Endothelial cell (in vitro differentiated cells): ENCODE measurements at places on chromosomes 5 and 9.

DNA sequence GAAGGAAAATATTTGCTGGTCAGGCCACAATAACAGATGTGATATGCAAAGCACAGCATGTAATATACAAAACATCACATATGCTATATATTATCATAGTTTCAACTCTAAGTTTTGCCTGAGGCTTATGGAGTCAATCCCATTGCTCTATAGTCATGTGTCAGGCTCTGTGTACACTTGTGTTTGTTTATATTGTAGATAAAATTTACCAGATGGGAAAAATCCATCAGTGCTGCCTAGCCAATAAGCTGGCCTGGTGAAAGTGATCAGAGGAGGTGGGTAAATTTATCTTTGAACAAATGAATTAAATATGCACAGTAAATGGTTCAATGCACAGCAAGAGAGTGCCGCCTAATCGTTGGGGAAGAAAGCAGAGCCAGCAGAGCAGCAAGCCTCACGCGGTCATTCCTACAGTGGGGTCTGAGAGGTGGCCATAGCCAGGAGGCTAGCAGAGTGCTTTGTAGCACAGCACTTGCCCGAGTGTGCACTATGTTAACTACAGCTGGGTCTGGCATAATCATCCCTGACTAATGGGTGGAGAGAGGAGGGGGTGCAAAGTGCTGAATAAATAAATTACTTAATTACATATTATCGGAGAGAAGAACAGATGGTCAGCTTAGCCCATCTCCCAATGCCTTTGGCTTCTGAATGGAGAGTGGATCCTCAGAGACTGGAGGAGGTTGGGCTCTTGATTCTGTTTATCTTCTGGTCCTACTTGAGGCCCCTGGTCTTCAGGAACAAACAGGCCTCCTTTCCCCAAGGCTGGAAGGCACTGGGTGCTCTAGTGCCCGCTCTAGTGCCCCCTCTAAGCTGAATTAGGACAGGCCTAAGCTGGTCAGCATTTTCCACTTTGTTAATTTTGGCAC is 153.5 kb downstream of the MAT2B start:
- no peak for DNase-seq

DNA sequence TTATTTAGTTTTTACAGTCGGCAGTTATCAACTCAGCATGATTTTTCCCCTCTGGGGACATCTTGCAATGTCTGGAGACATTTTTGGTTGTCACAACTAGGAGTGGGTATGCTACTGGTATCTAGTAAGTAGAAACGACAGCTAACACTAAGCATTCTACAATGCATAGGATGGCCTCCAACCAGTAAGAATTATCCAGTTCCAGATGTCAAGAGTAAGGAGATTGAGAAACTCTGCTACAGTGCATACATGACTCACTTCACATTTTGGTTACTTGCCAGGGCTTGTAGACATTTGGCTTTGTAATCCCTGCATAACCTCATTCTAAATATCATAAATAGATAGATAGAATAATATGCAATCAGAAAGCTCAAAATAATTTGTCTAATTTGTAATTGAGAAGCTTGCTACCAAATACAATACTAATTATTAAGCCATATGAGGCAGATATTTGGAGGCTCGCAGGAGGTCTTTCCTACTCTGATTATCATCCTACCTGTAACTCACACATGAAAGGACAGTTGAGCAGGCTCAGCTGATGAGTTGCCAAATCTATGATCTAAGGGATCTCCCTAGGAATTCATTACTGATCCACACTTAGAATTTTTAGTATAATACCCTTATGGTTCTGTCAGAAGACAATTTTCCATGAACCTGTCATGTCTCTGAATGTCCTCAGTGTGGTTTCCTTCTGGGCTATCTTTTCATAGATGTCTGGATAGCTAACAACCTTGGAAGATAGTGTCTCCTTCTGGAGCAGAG is 346.9 kb upstream of the TLE4 start:
- DNase-seq, result no peak

GRCh38 chr5:117488976-117489500 is 914.4 kb upstream of the SEMA6A start:
- DNase-seq, result no peak

GRCh38 chr9:304519-305185 is 90.0 kb downstream of the DOCK8 start:
- DNase-seq, result peak; percentile 12

GRCh38 chr9:111483858-111484571 is at the start of gene ECPAS:
TSS of gene ECPAS (minus strand) at chr9:111484383. CDS start at chr9:111472918, 11,465 bp downstream.
- DNase-seq, result peak; percentile 74

DNA sequence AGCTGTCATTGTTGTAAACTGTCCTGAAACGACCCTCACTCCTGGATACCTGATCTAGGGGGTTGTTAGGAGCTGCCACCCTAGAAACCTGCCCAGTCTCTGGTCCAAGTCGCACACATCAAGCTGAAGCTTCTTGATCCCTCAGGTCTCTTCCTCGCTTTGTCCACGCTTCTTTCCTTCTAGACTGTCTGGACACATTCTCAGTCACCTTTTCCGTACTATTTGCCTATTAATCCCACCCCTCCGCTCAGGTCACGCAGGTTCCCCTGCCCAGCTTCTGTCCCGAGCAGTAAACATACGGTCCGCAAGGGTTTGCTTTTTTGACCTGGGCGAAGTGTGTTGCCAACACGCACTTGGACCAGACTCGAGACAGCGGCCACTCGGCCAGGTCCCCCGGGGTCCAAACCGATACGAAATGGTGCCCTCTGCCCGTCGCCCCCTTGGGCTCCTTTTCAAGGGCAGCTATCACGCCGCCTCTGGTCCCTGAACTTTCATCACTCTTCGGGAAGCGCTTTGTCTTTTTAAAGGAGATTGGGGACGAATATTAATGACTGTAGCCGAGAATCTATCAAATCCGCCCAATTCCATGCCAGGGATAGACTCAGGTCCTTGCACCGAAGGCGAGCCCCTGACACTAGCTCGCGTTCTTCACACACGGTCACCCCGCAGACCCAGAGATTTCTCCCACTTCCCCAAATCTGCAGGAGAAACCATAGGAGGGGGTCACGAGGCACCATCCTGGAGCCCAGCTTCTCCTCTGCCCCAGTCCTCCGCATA is 814 bp downstream of the PLCXD3 start:
- DNase-seq, result no peak

- DNase-seq, result no peak
These were observed 127.6 kb downstream of the RFX3 start for GRCh38 chr9:3398232-3398648.

DNA sequence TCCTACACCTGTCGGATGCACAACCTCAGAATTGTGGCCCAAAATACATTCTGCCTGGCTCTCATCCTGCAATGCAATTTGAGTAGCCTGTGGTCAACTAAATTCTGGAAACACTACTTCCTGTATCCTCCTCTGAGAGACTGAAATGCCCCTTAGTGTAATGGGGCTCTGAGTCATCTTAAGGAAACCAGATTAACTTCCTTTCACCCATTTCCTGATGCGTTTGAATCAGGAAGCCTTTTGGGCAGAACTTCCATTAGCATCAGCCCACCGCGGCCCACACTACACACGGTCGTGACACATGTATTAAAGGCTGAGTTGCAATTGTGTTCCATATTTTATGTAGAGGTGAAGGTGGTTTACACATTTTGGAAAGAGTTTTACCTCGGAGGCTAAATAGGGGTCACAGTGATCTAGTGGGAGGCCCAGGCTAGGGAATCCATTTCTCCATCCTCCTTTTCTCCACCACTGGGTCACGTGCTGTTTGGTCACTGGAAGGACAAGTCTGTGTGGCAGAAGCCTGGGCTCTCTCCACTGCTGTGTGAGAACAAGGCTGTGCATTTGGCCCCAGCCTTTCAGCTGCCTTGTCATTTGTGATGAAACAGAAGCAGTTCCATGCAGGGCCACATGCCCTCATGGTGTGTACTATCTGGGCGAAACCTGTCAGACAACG is 55.9 kb downstream of the DAP start:
- no peak for DNase-seq

- DNase-seq, result no peak
These were observed 53.6 kb downstream of the RAB24 start for GRCh38 chr5:177249761-177250537.

DNA sequence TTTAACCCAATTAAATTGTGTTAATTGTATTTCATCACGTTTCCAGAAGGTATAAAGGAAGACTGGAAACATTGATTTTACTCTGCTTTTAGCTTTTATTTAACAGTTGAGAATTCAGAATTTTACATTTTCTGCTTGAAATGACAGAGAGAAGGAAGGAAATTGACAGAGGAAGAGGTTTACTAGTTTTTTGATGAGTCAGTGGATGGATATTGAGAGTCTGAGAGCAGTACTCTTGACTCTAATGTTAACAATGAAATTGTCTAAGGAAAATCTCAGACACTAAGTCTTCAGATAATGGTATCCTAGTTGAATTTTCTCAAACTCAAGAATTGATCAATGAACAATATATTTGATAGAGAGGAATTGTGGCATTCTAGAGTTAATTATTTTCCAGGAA is 60.6 kb downstream of the IPO11 start:
- no peak for DNase-seq

- no peak for DNase-seq
These were observed 820.8 kb upstream of the EDIL3 start for GRCh38 chr5:85205430-85205829.

GRCh38 chr5:161535762-161536161 is 10.8 kb downstream of the GABRB2 start:
- DNase-seq, result no peak

DNA sequence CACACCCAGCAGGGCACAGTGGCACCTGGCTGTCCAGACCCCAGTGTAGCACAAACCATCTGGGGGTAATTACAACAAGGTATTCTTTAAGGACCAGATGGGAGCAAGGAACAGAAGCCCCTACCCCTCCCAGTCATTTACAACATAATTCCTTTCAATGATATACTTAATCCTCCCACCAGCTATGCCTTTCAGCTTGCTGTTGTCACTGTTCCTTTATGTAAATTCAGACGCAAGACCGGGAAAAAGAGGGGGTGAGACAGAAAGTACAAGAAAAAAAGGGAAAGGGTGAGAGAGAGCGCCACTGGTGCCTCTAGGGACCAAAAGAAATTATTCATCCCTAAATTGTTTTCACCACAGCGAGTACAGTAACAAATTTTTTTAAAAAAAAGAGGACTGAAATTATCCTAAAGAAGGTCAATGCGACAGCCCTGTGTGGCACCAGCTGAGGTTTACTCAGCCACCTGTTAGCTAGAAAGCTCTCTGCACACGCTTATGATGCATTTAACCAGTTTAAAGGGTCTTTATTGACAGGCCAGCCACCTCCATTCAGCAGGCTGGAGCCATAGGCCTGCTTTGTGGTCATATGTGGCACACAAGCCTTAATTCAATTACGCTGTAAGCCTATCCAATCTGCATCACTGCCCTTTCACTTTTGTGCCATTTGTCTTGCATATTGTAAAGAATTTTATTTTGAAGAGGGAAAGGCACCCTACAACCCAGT is 210.2 kb upstream of the ISL1 start:
- DNase-seq, result no peak
